Colonic mucosa (tissue), 4 donors: ENCODE measurements at places on chromosomes 7 and 10. TPM values are rescaled to one million over a fixed set of nuclear protein-coding genes. Genes with fewer than 3 reads are reported as not detected.

TAS2R4 gene
- 0.66 TPM for total RNA-seq

SNCG gene
- total RNA-seq: 6.6 TPM

GRCh38 chr10:115026746-115027140 is 66.4 kb upstream of the ATRNL1 start:
- H3K4me1 ChIP-seq: no peaks in the 10 kb centered on the region
- DNase-seq: no peak
- no peak overlapping the region for H3K27ac ChIP-seq
- no peaks in the 10 kb centered on the region for H3K27me3 ChIP-seq
- H3K36me3 ChIP-seq: no peaks in the 10 kb centered on the region

- H3K4me3 ChIP-seq: no peak overlapping the region
- peaks cover 46% of the 10 kb centered on the region for H3K4me1 ChIP-seq
- no peak for DNase-seq
- no peak overlapping the region for H3K27ac ChIP-seq
- H3K27me3 ChIP-seq: no peaks in the 10 kb centered on the region
Measured at GRCh38 chr10:72245949-72246525, 27.7 kb upstream of the DDIT4 start.

LEP gene
- total RNA-seq: not detected

FAM221A gene
- total RNA-seq: 18.5 TPM

GRCh38 chr10:50874723-50875122 is 10.7 kb downstream of the A1CF start:
- H3K4me3 ChIP-seq: no peak overlapping the region
- H3K4me1 ChIP-seq: no peaks in the 10 kb centered on the region
- H3K36me3 ChIP-seq: no peaks in the 10 kb centered on the region
- no peaks in the 10 kb centered on the region for H3K27me3 ChIP-seq
- H3K27ac ChIP-seq: no peak overlapping the region

DNA sequence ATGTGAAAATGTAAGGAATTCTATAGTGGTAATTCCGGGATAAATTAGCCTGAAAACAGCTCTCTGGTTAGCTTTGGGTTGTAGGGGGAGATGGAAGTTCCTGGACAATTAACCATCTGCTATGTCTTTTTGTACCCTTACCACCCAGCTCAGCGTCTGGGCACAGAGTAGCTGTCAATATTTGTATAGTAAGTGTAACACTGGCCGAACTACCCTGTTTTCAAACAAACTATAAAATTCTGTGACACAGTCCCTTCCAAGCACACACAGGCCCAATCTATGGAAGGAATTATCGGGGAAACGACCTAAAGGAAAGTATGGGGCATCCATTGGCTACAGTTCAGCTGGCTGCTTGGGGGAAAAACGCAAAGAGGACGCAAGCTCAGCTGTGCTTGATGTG is 869 bp upstream of the LHFPL3 start:
- no peak overlapping the region for H3K27ac ChIP-seq
- H3K36me3 ChIP-seq: no peaks in the 10 kb centered on the region
- peaks cover 41% of the 10 kb centered on the region for H3K27me3 ChIP-seq
- no peaks in the 10 kb centered on the region for H3K4me1 ChIP-seq
- H3K4me3 ChIP-seq: no peak overlapping the region
- DNase-seq: no peak

LIPM gene
- total RNA-seq: not detected
